Activated T-cell treated with anti-CD3 and anti-CD28 coated beads for 1 hour (primary cell): ENCODE measurements at places on chromosomes 3 and 15.

GRCh38 chr3:129304962-129305222 lies 26.2 kb downstream of the HMCES start:
- no peak for DNase-seq

GRCh38 chr3:189756582-189757078 lies 125.4 kb downstream of the TP63 start:
- DNase-seq, result no peak

- DNase-seq, result no peak
Measured at GRCh38 chr3:115293321-115293720, 146.2 kb upstream of the ZBTB20 start.

- no peak for DNase-seq
Measured at GRCh38 chr15:38062696-38063095, 128.3 kb downstream of the TMCO5A start.

GRCh38 chr3:185756477-185756876 lies 68.4 kb downstream of the IGF2BP2 start:
- no peak for DNase-seq

- DNase-seq, result no peak
Measured at GRCh38 chr3:114725966-114726365, 421.1 kb downstream of the ZBTB20 start.

DNA sequence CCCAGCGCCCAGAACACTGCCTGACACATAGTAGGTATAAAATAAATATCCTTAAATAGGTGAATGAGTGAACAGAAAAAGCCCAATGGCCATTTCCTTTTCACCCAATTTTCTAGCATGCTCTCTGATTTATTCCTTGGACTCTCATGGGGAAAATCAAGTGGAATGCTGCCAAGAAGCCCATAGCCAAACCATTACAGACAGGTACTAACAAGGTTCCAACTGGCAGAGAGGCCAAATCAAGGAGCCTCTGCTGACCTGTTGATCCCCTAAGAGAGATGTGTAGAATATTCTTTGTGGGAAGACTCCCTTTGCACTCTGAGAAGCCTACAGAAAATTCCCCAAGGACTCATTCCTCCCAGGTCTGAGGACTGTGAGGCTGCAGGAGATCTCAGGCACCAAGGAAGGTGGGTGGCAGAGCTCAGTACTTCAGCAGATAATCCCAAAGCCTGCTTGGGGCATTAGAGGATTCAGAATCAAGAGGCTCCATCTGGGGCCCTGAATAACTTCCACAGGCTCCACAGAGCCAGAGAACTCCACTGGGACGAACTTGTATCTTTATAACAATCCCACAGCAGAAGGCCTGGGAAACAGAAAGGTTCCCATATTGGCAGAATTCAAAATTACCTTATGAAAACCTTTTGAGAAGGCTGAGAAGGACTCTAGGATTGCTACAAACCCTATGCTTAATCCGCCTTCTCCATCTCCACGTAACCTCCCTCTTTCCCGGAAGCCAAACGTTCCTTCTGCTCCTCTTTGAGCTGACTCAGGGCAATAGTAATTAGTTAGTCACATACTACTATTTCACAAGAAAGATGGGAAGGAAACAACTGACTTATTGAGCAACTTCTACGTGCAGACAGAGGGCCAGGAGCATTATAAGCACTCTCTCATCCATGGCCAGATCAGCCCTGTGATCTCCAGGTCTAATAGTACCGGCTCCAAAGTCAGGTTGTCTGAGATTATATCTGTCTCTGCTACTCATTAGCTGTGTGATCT lies 34.5 kb downstream of the PRICKLE2 start:
- DNase-seq, result no peak

GRCh38 chr15:55549305-55549704 lies 38.8 kb downstream of the PYGO1 start:
- DNase-seq, result no peak

GRCh38 chr3:68123231-68123630 lies 468.8 kb upstream of the SUCLG2 start:
- DNase-seq, result no peak

DNA sequence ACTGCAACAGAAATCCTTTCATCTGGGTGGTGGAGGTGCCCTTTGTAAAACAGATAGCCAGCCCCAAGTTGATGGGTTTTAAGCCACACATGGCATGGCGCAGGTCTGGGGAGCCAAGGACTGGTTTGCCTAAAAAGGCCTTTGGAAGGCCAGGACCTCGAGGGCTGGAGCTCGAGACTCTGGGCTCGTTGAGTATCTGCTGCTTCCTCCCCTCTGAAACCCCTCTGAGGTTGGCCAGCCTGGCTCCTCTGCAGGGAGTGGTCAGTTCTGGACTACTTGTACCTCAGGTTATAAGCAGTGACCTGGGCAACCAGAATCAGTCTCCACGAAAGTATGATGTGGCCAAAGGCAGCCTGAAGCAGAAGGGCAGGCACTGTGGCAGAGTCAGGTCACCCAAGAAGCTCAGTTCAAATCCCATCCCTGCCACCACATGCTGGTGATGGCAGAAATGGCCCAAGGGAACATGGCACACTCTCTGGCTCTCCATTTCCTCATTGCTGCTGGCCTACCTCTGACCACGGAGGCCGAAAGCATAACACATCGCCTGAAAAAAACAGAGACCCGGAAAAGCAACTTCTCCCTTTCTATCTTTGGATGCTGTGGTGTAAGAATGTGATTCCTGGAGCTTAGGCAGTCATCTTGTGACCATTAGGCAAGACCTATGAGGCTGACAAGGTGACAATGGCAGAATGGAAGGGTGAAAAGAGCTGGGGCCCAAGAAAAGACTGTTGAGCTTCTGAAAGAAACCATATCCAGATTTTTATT lies 51.2 kb downstream of the WNT7A start:
- DNase-seq, result no peak

- DNase-seq, result no peak
Measured at GRCh38 chr3:55329849-55330248, 157.3 kb downstream of the WNT5A start.

DNA sequence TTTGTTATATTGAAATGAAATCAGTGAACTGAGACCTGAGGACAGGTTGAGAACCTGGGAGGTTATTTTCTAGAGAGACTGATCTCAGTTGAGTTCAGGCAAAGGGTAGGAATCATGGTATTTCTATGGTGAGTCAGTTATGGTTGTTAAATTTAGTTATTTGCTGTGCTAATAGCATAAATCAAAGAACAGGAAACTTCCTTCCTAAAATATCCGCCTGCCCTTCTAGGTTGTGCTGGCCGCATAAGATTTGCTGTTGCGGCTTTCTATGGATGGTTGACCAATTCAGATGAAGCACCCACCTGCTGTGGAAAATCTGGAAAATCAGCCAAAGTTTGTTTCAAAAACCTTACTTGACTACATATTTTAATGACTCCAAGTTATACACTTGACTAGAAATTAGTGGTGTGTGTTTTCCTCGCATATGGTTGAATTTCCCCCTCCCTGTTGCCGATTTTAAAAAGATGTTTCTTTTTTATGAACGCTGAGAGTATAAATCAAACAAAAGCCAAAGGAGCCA lies 52.6 kb downstream of the PLCL2 start:
- no peak for DNase-seq

- DNase-seq, result no peak
Measured at GRCh38 chr3:5510300-5510699, 322.8 kb downstream of the EDEM1 start.

DNA sequence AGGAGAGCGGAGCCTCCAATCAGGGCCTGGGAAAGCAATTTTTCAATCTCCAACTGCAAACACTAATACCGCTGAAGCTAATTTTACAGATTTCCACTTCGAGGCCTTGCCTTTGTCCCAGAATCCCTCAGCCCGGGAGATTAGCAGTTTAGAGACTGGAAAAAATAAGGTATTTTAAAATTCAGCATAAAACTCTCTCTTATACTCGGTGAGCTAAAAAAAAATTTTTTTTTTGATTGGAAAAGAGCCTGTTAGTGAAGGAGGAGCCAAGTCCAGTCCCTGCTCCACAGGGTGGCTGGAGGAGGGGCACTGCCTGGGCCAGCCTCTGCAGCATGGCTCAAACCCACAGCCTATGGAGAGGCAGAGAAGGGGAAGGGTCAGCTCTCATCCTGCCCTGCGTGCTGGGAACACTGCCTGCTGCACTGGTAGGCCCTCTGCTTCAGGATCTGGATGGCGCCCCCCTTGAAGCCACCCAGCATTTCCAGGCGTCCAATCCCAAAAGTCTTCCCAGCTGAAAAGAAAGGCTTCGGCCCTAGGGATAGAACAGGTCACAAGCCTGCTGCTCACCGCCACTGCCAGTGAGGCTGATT lies 48.9 kb downstream of the CACNA2D2 start:
- DNase-seq, result no peak

- no peak for DNase-seq
Measured at GRCh38 chr15:27705056-27705455, 394.1 kb downstream of the OCA2 start.

- DNase-seq, result peak; percentile 11
Measured at GRCh38 chr3:34016925-34017587, 218.6 kb downstream of the PDCD6IP start.

- no peak for DNase-seq
Measured at GRCh38 chr3:69735893-69736292, 3.4 kb upstream of the MITF start.

- DNase-seq, result no peak
Measured at GRCh38 chr15:40949756-40950207, 3.5 kb upstream of the CHAC1 start.

DNA sequence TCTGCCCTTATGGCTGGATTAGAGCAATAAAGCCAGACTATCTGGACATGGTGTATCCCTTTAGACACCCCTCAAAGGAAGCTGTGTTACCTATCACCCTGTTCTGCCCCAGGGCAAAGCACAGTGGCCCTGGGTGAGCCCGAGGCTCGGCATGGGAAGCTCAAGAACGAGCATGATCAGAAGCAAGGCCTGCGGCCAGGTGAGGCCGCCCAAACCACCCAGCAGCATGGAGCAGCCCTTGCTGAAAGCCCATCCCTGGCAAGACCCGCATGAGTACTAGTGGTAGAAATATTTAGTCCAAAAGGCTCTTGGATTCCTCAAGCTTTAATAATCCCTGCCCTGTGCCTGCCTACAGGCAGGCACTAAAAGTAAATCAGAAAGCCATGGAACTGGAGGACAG lies 261.1 kb downstream of the MEX3B start:
- DNase-seq, result no peak

GRCh38 chr3:152977366-152977765 lies 142.4 kb downstream of the P2RY1 start:
- DNase-seq, result no peak

GRCh38 chr3:96007650-96008195 lies 806.7 kb upstream of the EPHA6 start:
- DNase-seq, result no peak

- no peak for DNase-seq
Measured at GRCh38 chr15:74318376-74319137, 48.9 kb downstream of the CYP11A1 start.

- DNase-seq, result peak; percentile 19
Measured at GRCh38 chr3:194688200-194688740, 2.6 kb downstream of the FAM43A start.

DNA sequence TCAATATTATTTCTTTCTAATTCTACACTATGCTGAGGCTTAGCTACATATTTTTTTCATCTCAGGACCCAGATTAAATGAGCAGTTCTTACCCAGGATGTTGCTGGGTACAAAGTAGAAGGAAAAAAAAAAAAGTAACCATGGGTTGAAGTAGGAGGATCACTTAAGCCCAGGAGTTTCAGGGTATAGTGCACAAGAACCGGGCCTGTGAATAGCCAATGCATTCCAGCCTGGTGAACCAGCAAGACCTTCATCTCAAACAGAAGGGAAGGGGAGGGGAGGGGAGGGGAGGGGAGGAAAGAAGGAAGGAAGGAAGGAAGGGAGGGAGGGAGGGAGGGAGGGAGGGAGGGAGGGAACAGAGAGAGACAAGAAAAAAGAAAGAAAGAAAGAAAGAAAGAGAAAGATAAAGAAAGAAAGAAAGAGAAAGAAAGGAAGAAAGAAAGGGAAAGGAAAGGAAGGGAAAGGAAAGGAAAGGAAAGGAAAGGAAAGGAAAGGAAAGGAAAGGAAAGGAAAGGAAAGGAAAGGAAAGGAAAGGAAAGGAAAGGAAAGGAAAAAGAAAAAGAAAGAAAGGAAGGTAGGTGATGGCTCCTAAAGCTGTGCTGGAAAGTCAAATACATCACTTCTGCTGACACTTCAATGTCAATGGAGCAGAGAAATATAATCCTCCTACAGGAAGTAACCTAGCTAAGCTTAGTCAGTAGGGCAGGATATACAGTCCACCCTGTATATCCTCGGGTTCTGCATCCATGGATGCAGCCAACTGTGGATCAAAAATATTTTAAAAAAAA lies 206.8 kb upstream of the TGFBR2 start:
- DNase-seq, result no peak

- DNase-seq, result no peak
Measured at GRCh38 chr15:36347272-36347858, 232.1 kb upstream of the CDIN1 start.

DNA sequence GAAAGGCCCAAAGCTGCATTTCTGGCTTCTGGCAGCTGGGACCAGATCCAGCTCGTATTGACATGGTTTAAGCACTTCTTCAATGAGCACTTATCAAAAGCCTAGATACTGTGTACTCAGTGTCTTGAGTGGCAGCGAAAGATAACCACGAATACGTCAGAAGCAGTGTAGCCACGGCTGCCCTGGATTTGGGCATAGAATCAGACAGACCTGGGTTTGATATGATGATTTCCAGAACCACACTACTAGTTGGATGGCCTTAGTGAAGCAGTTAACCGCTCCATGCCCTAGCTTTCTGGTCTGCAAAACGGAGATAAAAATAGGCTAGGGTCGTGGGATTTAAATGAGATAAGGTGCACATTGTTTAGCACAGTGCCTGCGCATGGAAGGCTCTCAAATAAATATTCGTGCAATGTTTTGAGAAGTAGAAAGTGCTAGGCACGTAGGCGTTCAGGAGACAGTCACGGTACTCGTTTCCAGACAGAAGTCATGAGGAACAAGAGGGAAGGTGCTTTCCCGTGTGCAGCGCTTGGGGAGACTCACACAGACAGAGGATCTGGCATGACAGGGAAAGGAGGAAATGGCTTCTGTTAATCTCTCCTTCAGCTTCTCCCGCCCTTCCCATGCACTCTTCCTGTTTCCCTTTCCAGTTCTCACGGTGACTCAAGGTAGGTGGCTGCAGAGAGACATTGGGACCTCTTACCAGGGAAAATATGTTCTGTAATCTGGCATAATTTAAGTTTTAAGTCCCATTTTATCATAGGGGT lies 70.3 kb downstream of the CCNL1 start:
- DNase-seq, result no peak

- DNase-seq, result no peak
Measured at GRCh38 chr15:68207176-68207935, 2.2 kb upstream of the CALML4 start.

DNA sequence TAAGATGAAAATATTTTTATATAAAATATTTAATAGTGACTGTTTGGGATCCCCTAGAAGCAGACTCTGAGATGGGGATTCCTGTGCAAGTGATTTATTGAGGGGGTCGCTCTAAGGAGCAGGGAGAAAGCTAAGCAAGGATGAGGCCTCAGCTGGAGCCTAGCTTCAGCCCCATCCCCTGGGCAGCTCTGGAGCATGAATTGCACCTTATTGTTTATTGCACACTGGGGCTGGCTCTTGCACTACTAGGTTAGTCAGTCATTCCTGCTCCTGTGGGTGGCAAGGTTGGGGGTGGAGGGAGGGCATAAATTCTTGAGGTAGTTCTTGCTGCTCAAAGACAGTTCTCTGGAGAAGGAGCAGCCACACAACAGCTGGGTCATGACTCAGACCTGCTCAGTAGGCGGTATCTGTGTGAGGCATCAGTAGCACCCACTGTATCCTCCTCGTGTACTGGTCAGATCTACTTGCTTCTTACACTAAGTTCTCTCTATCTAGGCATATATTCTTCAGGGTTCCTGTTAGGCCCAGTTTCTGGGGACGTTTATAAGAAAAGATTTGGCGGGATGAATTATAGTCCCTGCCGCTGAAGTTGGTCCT lies 27.2 kb upstream of the TNFSF10 start:
- peak; percentile 11 for DNase-seq
